ENCODE measurements at places on chromosomes 13 and 19.

- DNase-seq = no peak
Observed at GRCh38 chr19:7916103-7916954, 1.7 kb downstream of the TGFBR3L start.

GRCh38 chr13:110070046-110070445 is 236.9 kb downstream of the COL4A1 start:
- DNase-seq = no peak

DNA sequence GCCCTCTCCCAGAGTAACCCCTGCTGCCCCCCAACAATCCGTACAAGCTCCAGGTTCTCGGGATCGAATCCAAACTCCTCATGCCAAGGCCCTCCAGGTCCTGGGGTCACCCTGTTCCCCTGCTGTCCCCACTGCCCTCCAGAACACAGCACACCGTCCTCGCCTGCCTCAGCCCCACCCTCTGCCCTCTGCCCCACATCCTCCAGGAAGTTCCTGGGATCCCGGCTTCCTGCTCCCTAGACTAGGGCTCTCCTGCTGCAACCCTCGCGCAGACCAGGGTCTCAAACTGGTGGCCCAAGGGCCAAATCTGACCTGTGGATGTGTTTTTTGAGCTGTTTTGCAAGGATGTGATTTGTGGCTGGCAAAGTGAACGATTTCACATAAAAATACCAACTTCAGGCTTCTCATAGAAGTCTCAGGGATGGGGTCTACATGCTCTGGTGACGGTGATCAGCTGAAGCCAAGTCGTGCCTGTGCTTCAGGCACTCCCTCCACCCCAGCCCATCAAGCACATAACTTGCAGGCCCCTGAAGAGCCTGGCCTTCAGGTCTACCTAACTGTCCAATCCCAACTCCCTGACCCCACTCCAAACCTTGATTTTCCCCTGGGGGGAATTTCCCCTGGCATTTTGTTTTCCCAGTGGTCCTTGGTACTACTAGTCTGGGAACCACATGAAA is 1.8 kb downstream of the RABAC1 start:
- DNase-seq = no peak

GRCh38 chr13:106129993-106130392 is 405.5 kb downstream of the EFNB2 start:
- no peak for DNase-seq

DNA sequence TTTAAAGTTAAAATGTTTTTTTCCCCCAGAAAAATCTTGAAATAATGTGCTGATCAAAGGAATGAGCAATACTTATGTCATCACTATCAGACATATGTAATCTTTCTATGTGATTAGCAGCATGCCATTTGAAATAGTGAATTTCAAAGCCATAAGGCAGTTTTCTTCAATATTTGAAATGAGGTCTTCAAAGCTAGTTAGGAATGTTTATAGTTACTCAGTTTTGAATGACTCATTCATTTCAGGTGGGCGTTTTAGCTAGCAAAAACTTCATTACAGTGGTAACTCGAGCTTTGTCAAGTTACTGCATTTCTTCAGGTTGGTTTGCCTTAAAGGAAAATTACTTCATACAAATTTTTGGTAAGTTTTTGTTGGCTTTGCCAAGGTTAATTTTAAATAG is 102.1 kb downstream of the ATP8A2 start:
- DNase-seq = no peak

DNA sequence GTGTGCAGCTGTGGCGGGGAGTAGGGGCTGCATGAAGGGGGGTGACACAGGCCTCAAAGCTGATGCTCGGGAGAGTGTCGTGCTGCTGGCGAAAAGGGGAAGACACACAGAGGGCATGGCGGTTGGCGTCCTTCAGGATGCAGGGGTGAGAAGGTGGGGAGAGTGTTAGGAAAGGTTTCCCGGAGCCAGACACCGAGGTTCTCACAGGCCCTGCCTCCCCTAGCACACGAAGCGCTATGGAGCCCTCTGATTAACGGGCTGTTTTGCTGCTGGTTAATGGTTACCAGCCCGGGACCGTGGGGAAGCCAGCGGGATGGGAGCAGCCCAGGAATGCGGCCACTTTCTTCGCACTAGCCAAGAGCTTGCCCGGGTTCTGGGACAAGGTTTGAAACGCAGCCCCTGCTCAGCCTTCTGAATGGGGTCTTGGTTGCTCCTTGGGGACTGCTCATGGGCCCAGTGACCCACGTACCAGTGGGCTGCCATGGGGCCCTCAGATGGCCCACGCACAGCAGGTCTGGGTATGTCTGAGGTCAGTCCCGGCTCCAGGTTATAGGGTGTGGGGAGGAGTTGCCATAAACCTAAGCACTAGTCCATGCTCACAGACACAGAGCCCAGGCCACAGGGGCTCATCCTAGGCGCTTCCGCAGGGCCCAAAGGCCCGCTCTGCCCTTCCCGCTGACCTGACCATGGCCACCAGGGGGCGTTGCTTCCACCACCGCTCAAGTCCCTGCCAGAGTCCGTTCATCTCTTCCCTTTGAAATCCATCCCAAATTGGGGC is 31.3 kb upstream of the ISYNA1 start:
- peak; percentile 71 for DNase-seq

- DNase-seq = no peak
Observed at GRCh38 chr19:46486358-46486757, 9.3 kb downstream of the PNMA8B start.

DNA sequence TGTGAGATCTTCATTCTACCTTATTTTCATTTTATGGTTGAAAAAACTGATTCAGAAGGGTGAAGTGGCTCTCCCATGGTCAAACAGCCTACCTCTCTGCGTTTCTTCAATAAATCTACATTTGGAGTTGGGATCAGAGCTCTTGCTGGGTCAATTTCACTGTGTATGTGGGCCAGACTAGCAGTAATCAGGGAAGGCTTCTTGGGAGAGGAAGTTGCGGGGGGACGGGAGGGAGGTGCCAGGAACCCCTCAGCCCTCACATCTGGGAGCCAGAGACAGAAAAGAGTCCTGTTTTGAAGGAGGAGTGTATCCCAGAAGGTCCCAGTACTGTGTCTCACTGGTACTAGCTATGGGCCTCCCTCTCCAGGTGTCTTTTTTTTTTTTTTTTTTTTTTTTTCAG is 934 bp downstream of the KXD1 start:
- no peak for DNase-seq

DNA sequence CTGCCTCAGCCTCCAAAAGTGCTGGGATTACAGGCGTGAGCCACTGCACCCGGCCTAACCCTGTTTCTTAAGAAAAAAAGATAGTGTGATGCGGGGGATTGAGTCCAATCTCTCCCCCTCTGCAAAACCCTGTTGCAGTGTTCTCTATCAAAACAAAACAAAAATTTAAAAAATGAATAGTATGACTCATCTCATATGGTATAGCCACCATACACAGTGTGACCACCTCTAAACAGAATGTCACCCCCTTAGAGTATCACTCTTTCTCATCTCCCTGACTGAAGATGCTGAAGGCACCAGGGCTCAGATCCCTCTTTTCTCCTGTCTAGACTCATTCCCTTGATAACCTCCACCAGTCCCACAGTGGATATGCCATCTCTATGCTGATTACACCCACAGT is 6.8 kb upstream of the ERF start:
- DNase-seq = no peak

DNA sequence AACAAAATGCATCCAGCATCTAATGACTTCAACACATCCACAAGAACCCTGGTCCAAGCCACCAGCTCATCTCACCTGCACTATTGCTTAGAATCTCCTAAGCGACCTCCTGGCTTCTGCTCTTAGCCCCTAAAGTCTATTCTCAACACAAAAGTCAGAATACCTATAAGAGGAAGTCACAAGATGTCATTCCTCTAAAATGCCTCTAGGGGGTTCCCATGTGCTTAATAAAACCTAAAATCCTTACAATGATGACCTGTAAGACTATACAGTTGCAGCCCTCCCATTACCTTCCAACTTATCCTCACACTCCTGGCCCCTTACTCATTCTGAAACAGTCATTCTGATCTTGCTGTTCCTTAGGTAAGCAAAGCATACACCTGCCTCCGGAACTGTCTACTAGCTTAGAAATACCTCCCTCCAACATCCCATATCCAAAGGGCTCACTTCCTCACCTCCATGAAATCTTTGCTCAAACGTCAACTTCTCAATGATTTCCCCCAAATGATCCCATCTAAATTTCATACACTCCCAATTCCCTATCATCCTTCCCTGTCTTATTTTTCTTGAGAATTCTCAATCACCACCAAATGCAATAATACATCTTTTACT is 10.0 kb downstream of the ATP7B start:
- DNase-seq = no peak

- no peak for DNase-seq
Observed at GRCh38 chr13:21833921-21834320, 163.0 kb downstream of the FGF9 start.

DNA sequence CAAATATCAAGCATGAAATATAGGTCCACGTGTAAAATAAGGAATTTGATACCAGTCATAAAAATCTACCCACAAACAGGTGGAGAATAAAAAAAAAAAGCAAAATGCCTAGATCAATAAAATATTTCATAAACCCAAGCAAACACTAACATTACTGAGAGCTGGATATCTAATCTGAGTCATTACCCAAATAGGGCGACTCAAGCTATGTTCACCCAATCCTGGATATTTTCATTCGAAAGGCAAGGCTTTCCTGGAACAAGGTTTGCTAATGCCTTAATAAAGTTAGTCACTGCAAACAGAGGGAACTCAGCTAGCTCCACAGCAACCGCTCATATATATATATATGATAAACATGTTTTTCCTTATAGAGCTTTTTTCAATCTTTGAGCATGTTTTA is 33.5 kb upstream of the TM9SF2 start:
- no peak for DNase-seq

- no peak for DNase-seq
Observed at GRCh38 chr19:426725-427445, 17.9 kb upstream of the C2CD4C start.

DNA sequence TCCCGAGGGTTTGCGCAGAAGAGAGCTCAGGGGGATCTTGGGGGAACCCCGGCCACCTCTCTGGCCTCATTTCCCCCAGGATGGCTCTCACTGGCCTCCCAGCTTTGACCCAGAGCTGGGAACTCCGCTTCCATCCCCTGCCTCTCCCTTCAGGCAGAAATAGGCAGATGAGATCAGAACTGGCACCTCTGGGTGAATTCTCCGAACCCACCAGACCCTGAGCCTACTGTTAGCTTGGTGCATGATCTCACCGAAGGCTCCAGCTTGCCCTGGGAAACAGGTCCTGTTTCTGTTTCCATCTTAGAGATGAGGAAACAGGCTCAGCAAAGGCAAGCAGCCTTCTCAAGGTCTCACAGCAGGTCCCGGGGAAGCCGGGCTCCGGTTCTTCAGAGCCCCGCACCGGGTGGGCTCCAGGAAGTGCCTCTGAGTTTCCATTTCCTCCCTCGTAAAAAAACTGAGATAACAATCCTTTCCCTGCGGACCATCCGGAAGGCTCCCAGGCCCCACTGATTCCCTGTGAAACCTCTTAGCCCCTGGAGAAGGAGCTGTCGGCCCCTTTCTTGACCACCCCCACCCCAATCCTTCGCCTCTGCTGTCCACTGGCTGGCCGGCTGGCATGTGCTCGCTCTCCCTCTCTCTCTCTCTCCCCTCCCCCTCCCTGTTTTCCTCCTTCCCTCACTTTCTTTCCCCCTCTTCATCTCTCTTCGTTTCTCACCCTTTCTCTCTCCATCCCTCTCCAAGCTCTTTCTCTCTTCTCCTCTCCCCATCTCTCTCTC is 2.1 kb downstream of the NECTIN2 start:
- DNase-seq = no peak

GRCh38 chr13:40624986-40625385 is 41.5 kb downstream of the FOXO1 start:
- no peak for DNase-seq

DNA sequence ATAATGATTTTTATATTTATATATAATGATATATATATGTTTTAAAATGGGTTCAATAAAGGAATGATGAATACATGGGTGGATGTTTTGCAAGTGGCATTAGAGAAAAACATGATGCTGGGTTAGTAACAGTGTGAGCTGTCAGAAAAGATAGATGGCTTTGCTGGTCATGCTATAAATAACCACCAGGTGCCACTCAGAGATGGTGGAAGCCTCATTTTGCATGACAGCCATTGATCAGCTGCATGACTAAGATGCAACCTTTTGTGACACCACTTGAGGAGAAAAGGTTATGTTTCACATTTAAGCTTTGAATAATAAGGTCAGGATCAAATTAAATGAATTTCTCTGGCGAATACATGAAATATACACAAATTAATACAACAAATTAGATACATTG is 737.7 kb downstream of the PCDH9 start:
- no peak for DNase-seq

DNA sequence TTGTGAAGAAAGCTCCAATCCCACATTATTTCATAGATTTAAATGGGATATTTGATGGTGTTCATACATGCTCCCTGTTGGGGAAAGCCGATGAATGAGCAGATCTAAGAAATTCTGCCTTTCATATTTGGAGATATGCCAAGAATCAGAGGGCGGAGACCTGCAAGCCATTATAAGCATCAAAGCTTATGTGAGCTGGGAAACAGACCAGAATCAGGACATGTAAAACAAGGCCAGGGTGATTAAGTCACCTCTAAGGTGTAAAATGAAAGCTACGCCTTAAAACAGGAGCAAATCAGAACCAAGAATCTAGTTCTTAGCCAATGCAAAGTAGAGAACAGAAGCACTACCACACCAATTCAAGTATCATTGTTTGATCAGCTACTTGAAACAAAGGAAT is 392.4 kb downstream of the DCT start:
- DNase-seq = no peak

- no peak for DNase-seq
Observed at GRCh38 chr13:111976474-111977178, 90.3 kb upstream of the SOX1 start.

GRCh38 chr19:18280247-18281081 is 958 bp downstream of the JUND start:
- peak; percentile 62 for DNase-seq

- DNase-seq = no peak
Observed at GRCh38 chr13:46267166-46267565, 55.4 kb downstream of the LRRC63 start.

DNA sequence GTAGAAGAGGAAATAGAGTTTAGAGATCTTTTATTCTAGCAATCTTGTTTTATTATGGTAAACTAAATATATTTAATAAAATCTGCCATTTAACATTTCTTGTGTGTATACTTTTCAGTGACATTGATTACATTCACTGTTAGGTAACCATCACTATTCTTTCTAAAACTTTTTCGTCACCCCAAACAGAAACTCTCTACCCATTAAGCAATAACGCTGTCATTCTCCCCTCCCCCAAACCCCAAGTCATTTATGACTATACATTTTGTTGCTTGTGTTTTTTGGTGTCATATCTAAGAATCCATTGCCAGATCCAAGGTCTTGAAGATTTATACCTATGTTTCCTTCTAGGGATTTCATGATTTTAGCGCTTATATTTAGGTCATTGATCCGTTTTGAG is 10.6 kb downstream of the URI1 start:
- DNase-seq = no peak
